Skeletal muscle tissue (tissue), 5 donors: ENCODE measurements at places on chromosomes 5 and 9. TPM values are rescaled to one million over a fixed set of nuclear protein-coding genes. Genes with fewer than 3 reads are reported as not detected.

C9orf57 gene
- total RNA-seq, result not detected

IFNA13 gene
- 0.52 TPM for total RNA-seq

C9 gene
- 1.0 TPM for total RNA-seq

CCDC192 gene
- not detected for total RNA-seq

MOB3B gene
- 1.0 TPM for total RNA-seq
